ENCODE measurements at places on chromosomes 6 and 20.

- H3K27me3 ChIP-seq = peaks cover 75% of the 10 kb centered on the region
- no peaks in the 10 kb centered on the region for H3K4me1 ChIP-seq
- H3K36me3 ChIP-seq = no peaks in the 10 kb centered on the region
- DNase-seq = no peak
Observed at GRCh38 chr6:33746036-33746600, 587 bp downstream of the IP6K3 start.

DNA sequence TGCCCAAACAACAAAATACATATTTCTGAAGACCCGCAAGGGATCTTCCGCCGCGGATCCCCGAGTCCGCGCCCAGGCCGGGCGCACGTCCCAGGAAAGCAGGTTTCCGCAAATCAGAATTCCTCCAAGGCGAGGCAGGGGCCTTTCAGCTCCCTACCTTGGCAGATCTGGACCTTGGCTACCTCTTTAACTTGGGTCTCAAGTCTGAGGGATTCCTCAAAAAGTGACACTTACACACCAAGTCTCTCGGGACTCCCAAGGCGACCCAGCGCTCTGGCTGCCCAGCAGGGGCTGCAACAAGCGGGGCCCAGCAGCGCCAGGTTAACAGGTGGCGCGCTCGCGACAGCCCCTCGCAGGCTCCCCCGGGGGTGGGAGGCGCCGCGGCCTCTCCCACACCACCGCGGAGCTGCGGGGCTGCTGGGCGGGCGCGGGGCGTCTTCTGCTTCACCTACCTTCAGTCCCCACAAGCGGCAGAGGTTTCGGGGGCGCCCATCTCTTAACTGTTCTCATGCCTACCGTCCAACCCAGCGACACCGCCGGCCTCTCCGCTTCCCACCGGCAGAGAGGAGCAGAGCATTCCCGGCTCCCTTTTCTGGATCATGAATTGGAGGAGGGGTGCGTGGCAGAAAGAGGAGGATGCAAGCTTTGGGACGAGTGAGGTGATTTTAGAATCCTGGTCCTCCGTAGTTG is 414 bp downstream of the SIM1 start:
- no peaks in the 10 kb centered on the region for H3K36me3 ChIP-seq
- H3K4me1 ChIP-seq = 0 out of 2 replicates have a peak, but pooled peaks cover 6% of the 10 kb centered on the region
- DNase-seq = no peak
- peaks cover 26% of the 10 kb centered on the region for H3K27me3 ChIP-seq
- H3K27ac ChIP-seq = no peak overlapping the region

- DNase-seq = peak; percentile 65
- no peak overlapping the region for H3K4me3 ChIP-seq
- no peaks in the 10 kb centered on the region for H3K36me3 ChIP-seq
- no peaks in the 10 kb centered on the region for H3K27me3 ChIP-seq
- H3K27ac ChIP-seq = no peak overlapping the region
Observed at GRCh38 chr20:33947709-33948295, 45.9 kb upstream of the RALY start.

- no peak for DNase-seq
- no peaks in the 10 kb centered on the region for H3K27me3 ChIP-seq
- H3K36me3 ChIP-seq = no peaks in the 10 kb centered on the region
- no peak overlapping the region for H3K4me3 ChIP-seq
- peaks cover 10% of the 10 kb centered on the region for H3K4me1 ChIP-seq
- no peak overlapping the region for H3K27ac ChIP-seq
Observed at GRCh38 chr6:106257195-106257594, 68.4 kb downstream of the ATG5 start.

DNA sequence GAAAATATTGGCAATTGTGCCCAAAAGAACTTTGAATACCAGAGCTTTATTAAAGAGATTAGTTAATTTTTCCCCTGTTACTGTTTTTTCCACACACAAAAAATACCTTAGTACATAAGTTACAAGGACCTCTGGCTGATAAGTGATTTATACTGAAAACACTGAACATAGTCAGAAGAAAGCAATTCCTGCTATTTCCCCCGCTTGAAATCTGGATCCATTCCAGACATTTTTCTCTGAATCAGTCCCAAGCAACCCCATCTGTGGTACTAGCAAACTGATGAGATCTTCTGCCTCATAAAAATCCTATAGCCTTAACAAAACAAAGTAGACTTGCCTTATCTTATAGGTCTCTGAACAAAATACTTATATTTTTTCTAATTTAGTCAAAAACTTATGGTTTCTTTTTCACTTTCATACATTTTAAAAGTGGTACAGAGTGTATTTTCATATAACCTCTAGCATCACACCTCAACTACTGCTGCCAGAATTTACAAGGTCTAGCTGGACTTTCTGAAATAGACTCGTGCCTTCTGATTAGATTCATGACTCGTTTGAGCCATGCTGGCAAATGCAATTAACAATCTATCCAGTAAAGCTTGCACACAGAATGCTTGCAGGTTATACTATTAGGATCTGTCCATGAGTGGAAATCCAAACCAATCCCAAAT is 111.9 kb downstream of the TBX18 start:
- H3K27ac ChIP-seq = no peak overlapping the region
- no peaks in the 10 kb centered on the region for H3K36me3 ChIP-seq
- H3K4me1 ChIP-seq = no peaks in the 10 kb centered on the region
- no peaks in the 10 kb centered on the region for H3K27me3 ChIP-seq
- no peak for DNase-seq

DNA sequence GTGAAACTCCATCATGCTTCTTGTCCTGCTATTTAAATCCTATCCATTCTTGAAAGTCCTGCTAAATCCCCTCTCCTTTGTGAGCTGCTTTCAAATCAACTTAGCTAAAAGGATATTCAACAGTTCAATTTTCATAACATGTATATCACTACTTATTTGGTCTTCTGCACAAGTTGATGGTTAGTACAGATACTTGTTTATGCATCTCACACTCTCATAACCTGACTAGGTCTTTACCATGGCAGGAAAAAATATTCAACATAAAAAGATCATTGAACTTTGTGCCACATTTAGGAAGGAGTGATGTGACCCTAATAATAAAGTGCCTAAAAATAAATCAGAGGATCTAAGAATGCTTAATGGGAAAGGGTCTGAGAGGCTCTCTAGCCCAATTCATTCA is 148.2 kb downstream of the RALGAPA2 start:
- peaks cover 9% of the 10 kb centered on the region for H3K27me3 ChIP-seq
- no peaks in the 10 kb centered on the region for H3K36me3 ChIP-seq
- no peak overlapping the region for H3K4me3 ChIP-seq
- no peak for DNase-seq
- peaks cover 10% of the 10 kb centered on the region for H3K4me1 ChIP-seq

- no peak overlapping the region for H3K4me3 ChIP-seq
- H3K27me3 ChIP-seq = no peaks in the 10 kb centered on the region
- no peak for DNase-seq
- no peaks in the 10 kb centered on the region for H3K36me3 ChIP-seq
- no peak overlapping the region for H3K27ac ChIP-seq
- peaks cover 13% of the 10 kb centered on the region for H3K4me1 ChIP-seq
Observed at GRCh38 chr6:137166247-137167098, 7.0 kb downstream of the IL22RA2 start.

GRCh38 chr20:2390951-2391675 is 10.4 kb downstream of the TGM6 start:
- no peak overlapping the region for H3K4me3 ChIP-seq
- H3K36me3 ChIP-seq = no peaks in the 10 kb centered on the region
- no peaks in the 10 kb centered on the region for H3K27me3 ChIP-seq
- peaks cover 6% of the 10 kb centered on the region for H3K4me1 ChIP-seq
- no peak overlapping the region for H3K27ac ChIP-seq
- no peak for DNase-seq

GRCh38 chr6:17178326-17178725 is 76.5 kb downstream of the STMND1 start:
- no peak overlapping the region for H3K27ac ChIP-seq
- H3K27me3 ChIP-seq = no peaks in the 10 kb centered on the region
- no peaks in the 10 kb centered on the region for H3K4me1 ChIP-seq
- no peak for DNase-seq
- H3K36me3 ChIP-seq = no peaks in the 10 kb centered on the region

- H3K27me3 ChIP-seq = no peaks in the 10 kb centered on the region
- H3K36me3 ChIP-seq = no peaks in the 10 kb centered on the region
- no peak for DNase-seq
- H3K27ac ChIP-seq = no peak within 1 kb of the TSS
Observed at GRCh38 chr20:17226410-17227218, at the start of gene PCSK2. Gene PCSK2, plus strand, starts transcription at chr20:17227040. Its CDS starts 266 bp downstream, at chr20:17227306.

DNA sequence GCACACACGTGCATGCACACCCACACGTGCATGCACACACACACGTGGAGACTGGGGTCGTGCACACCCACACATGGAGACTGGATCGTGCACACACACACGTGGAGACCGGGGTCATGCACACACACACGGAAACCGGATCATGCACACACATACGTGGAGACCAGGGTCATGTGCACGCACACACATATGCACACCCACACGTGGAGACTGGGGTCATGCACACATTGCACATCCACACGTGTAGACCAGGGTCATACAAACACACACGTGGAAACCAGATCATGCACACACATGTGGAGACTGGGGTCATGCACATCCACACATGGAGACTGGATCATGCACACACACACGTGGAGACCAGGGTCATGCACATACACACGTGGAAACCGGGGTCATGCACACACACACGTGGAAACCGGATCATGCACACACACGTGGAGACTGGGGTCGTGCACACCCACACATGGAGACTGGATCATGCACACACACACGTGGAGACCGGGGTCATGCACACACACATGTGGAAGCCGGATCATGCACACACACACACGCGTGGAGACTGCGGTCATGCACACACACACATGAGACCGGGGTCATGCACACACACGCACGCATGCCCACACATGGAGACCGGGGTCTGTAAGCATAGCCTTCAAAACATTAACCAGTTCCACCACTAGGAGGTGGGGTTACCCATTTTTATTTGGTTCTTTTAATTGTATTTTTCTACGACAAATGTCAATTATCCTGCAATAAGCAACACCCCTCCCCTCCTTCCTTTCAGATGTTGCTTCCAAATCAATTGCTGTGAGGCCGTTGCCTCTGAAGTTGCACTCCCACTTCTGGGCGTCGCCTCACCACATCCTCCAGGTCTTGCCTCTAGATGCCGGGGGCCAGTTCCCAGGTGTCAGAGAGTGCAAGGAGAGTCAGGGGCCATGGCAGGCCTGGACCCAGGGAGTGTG is 95.8 kb downstream of the TMEM242 start:
- H3K36me3 ChIP-seq = no peaks in the 10 kb centered on the region
- peaks cover 2% of the 10 kb centered on the region for H3K4me1 ChIP-seq
- no peaks in the 10 kb centered on the region for H3K27me3 ChIP-seq
- DNase-seq = no peak
- H3K4me3 ChIP-seq = no peak overlapping the region

DNA sequence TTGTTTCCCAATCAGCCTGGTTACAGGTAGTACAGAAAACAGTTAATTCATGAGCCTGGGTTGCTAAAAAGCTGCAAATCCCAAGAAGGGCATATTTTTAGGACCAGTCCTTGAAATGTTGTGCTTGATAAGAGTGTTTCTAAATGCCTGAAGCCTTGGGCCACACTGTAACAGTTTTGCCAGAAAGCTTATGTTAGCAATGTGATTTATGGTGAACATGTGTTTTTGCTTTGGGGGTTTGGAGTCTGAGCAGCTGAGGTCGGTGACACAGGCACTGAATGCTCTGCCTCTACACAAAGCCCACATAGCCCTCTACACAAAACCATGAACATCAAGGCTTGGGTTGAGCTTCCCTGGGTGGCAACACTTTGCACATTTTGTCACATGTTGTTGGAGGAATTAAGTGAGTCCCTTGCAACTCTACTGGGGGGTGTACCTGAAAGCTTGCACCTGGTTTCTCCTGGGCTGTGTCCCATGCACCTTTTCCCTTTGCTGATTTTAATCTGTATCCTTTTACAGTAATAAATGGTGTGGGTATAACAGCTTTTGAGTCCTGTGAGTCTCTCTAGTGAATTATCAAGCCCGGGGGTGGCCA is 22.2 kb downstream of the AHI1 start:
- no peaks in the 10 kb centered on the region for H3K4me1 ChIP-seq
- H3K36me3 ChIP-seq = no peaks in the 10 kb centered on the region
- no peak for DNase-seq
- no peak overlapping the region for H3K4me3 ChIP-seq
- no peaks in the 10 kb centered on the region for H3K27me3 ChIP-seq

DNA sequence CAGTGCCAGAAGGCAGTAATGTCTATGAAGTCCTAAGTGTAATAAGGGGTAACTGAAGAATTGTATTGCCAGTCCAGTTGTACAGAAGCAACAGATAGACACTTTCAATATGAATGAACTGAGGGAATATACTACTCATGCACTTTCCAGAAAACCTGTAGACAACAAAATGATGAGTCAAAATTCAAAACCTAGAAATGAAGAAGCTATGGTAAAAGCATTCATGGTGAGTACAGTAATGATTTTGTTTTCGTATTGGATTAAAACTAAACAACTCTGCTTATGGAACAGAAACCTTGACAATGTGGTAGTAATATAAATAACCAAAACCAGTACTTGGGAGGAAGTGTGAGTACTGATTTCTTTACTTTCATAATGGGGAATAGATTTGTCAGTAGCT is 35.0 kb downstream of the ARMC2 start:
- peaks cover 41% of the 10 kb centered on the region for H3K4me1 ChIP-seq
- peak; percentile 79 for DNase-seq
- no peaks in the 10 kb centered on the region for H3K27me3 ChIP-seq
- no peaks in the 10 kb centered on the region for H3K36me3 ChIP-seq

DNA sequence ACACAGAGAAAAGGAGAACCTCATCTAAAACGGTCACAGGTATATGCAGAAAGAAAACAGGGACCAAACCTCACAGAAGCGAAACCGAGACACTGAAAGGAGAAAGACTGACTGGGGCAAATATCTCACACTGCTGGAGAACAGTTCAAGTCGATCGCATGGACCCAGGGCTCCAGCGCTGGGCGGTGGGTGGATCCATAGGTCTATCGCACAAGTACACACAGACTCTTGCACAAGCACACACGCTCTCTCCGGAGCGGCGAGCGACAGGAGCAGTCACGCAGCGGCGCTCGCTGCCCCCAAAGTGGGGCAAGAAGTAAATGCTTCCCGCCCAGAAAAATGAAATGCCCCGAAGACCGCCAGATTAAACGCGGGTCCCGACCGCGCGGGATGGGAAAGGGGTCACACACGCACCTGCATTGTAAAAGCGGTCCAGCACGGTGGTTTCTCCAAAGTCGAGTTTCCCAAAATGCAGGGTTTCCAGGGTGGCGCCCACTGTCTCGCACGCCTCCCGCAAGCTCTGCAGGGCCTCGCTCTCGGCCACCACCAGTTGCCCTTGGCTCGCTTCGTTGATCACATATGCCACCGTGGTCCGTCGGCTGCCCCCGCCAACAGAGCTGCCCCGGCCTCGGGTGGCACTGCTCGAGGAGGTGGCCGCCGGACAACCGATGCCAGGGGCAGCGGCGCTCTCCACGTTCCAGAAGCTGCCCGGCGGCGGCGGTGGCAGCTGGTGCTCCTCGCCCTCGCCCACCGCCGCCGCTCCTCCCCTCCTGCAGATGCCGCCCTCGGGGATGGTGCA is 782 bp downstream of the MAP3K5 start:
- H3K36me3 ChIP-seq = no peaks in the 10 kb centered on the region
- H3K4me3 ChIP-seq = peak overlapping the region; percentile 97
- H3K27ac ChIP-seq = peak overlapping the region; percentile 76
- DNase-seq = peak; percentile 73
- peaks cover 21% of the 10 kb centered on the region for H3K4me1 ChIP-seq
- no peaks in the 10 kb centered on the region for H3K27me3 ChIP-seq

GRCh38 chr20:39214828-39215227 is 252.7 kb downstream of the DHX35 start:
- H3K4me1 ChIP-seq = no peaks in the 10 kb centered on the region
- H3K27me3 ChIP-seq = no peaks in the 10 kb centered on the region
- no peaks in the 10 kb centered on the region for H3K36me3 ChIP-seq

GRCh38 chr6:6246544-6246943 is 73.9 kb downstream of the F13A1 start:
- no peaks in the 10 kb centered on the region for H3K36me3 ChIP-seq
- no peak overlapping the region for H3K4me3 ChIP-seq
- DNase-seq = no peak

All from MM.1S (cell line).